ENCODE measurements at places on chromosomes 7 and 10. TPM values are rescaled to one million over a fixed set of nuclear protein-coding genes. Genes with fewer than 3 reads are reported as not detected.

SPDYE16 gene
- not detected for total RNA-seq

ELFN1 gene
- 0.93 TPM for total RNA-seq

VWDE gene
- not detected for total RNA-seq

COG5 gene
- 22.6 TPM for total RNA-seq

WEE2 gene
- not detected for total RNA-seq

CDC14C gene
- total RNA-seq = not detected

RBM20 gene
- not detected for total RNA-seq

NEUROG3 gene
- total RNA-seq = not detected

HMX2 gene
- total RNA-seq = not detected

CYP3A4 gene
- not detected for total RNA-seq

CYP26C1 gene
- total RNA-seq = not detected

SLC29A4 gene
- total RNA-seq = 4.1 TPM

ASB15 gene
- not detected for total RNA-seq

BHLHA15 gene
- 0.26 TPM for total RNA-seq

ADAM12 gene
- total RNA-seq = 7.2 TPM

SHH gene
- not detected for total RNA-seq

CPEB3 gene
- total RNA-seq = 0.82 TPM

CTTNBP2 gene
- total RNA-seq = 0.35 TPM

SLC26A5 gene
- not detected for total RNA-seq

ITIH5 gene
- 3.5 TPM for total RNA-seq

PRSS37 gene
- total RNA-seq = not detected

RGR gene
- not detected for total RNA-seq
